ENCODE measurements at places on chromosomes 5 and 9. TPM values are rescaled to one million over a fixed set of nuclear protein-coding genes. Genes with fewer than 3 reads are reported as not detected.

Gene ANKDD1B
- total RNA-seq: 0.98 TPM

Gene SV2C
- total RNA-seq: 1.5 TPM

Gene SPOCK1
- 93.4 TPM for total RNA-seq

Gene ADGRD2
- total RNA-seq: 0.25 TPM

Gene ZFR
- total RNA-seq: 104 TPM

Gene IFNA21
- total RNA-seq: not detected

Data from temporal lobe (tissue), 4 donors.